IPS DF 6.9 (cell line): ENCODE measurements at places on chromosomes 7 and 10.

DNA sequence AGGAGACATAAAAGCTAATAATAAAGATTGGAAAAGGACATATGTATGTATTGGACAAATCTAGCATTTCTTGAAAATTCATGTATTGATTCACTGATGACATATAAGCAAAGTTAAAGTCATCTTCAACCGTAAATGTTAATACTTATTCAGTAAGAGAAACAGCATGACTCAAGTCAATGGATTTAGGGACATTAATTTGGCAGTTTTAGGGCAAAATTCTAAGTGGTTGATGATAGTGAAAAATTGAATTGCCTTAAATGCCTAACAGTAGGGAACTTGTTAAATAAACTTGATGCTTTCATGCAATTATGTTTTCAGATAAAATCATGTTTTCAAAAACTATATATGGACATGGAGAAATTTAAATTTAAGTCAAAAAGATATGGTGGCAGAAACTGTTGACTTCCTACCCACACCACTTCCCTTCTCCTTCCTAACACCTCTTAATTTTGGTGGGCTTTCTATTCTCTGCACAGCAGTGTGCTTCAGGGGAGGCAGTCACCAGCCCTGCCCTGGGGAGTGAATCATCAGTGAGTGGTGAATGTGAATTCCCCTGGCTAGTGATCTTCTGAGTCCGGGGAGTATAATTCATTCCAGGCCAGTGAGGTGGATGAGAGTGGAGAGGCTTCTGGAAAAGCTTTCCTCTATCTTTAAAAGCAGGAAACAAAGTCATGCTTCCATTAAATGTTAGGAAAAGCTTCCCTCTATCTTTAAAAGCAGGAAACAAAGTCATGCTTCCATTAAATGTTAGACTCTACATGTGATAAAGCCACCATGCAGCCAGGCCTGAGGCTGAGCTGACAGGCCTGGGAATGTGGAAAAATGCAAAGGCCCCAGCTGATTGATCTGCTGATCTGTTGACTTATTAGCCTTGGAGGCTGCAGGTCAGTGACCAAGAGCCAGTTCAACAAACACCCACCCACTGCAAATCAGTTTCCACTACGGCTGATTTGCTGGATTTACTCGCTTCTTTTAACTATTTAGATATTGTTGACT is 25.2 kb upstream of the ITGB1 start:
- no peak for DNase-seq

GRCh38 chr7:74473116-74473515 is 19.4 kb downstream of the GTF2IRD1 start:
- DNase-seq: no peak

- DNase-seq: no peak
Observed at GRCh38 chr7:69946901-69947300, 348.6 kb downstream of the AUTS2 start.

DNA sequence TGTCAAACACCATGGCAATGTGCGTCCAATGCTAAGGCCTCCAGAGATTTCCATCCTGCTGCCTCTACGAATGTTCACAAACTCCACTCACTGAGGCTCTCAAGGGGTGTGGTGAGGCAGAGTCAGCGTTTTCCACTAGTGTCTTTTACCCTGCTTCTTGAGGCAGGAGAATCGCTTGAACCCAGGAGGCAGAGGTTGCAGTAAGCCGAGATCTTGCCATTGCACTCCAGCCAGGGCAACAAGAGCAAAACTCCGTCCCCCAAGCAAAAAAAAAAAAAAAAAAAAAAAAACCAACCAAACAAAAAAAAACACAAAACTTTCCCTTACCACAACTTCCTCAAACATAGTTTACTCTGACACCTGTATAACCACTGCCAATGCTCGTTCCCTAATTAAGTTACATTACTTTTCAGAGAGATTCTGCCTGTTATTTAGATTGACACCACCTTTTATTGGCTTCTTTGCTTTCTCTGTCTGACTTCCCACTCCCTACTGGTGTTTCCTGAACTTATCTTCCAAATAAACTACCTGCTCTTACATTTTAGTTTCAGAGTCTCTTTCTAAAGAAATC is 102.1 kb upstream of the ZNF746 start:
- no peak for DNase-seq

DNA sequence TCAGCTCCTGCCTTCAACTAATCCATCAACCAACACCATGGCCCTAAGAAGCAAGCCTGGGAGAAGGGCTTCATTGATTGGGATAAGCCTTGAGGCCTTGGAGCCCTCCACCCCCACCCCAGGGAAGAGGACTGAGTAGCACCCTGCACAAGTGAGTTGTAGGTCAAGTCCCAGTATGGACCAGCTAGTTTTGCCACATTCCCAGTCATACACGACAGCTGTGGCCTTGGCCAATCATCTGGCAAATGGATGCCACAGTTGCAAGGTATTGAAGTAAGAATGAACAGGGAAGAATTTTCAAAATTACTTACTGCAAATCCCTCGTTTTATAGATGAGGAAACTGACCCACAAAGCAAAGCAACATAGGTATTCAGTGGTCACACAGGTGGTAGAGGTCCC is 109.7 kb downstream of the STRA8 start:
- no peak for DNase-seq

DNA sequence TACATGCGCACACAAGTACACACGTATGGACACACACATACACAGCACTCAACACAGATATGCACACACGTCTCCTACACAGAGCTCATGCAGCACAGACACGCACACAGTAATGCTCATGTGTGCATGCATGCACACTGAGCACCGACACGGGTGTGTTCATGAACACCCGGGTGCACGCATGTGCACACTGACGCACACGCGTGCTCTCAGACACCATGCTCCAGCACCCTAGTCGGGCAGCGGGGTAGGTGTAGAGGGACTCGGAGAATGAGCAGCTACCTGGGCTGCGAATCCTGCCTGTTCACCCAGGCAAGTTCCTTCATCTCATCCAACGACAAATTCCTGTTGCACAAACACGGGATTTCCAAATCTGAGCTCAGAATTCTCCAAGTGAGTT is 184.7 kb downstream of the MAD1L1 start:
- DNase-seq: no peak

- no peak for DNase-seq
Observed at GRCh38 chr10:82144153-82144552, 269.2 kb downstream of the NRG3 start.

DNA sequence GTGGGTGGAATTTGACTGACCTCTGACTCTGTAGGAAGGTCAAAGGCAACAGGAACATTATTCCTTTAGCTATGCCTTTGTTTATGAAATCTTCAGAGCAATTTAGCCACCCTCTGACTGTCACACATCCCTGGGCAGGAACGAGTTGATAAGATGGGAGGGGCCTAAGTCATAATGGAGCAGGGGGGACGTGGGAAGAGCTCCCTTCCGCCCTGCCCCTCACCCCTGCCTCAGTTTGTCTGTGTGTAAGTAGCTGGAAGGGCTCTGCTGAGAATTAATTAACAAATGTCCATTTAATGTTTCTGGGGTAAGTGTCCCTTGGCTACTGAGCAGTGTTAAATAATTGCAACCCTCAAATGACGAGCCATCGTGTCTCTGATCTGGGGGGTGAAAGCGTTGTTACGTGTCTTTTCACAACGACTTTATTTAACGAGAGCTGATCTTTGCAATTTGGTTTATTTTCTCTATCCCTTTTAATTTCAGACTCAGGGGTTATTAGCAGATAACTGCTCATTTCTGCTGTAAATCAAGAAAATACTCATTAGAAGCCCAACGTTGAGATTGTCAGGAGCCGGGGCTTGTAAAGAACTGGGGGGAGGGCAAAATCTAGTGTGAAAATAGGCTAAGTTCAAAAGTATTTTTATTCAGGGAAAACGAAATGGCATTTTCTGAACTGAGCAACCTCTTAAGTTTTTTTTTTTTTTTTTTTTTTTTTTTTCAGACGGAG is 12.5 kb upstream of the UNCX start:
- no peak for DNase-seq

DNA sequence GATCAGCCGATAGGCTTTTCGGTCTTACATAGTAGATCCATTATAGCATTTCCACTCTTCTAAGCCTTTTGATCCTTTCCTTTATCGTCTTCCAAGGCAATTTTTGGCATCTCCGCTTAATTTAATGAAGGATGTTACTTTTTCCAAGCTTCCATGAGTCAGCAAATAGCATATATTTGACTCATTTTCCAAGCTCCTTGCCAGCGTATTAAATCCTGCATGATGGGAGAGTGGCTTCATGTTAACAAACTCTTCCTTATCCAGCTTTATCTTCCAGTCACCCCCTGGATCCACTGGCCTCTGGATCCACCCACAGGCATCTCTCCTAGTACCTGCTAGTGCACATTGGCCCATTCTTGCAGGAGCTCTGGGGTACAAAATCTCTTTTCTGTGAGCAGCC is 13.0 kb downstream of the OR9A2 start:
- no peak for DNase-seq

- no peak for DNase-seq
Observed at GRCh38 chr10:4262449-4262848, 477.4 kb upstream of the KLF6 start.

- no peak for DNase-seq
Observed at GRCh38 chr7:36117203-36117840, 35.7 kb upstream of the EEPD1 start.

DNA sequence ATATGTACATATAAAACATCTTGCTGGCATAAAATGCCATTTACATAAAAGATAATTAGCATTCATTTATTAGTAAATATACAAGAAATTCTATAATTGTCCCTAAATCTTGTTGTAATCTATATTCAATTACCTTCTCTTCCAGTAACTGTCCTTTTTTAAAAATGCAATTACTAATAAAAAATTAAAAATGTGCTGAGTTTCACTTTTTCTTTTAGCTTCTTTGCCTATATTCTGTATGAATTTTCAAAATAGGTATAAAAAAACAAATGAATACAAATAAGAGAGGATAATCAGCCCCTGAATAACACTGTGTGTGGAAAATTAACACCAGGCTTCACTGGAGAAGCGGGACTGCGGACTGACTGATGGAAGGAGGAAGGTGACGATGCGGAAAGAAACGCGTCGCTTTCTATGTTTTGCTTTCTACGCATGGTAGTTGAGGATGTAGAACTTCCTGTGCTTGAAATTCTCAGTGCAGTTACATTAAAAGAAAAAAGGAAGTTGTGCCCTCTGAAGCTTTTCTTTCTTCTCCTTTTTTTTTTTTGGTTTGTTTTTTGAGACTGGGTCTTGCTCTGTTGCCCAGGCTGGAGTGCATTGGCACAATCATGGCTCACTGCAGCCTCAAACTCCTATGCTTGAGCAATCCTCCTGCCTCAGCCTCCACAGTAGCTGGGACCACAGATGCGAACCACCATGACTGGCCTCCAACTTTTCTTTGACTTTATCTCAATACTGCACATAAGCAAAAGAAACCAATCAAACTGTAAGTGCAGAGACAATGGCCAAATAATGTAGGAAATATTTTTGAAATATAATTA is 7.4 kb upstream of the ZMYND11 start:
- no peak for DNase-seq

GRCh38 chr10:97332591-97333350 is 1.8 kb downstream of the FRAT2 start:
- DNase-seq: no peak

DNA sequence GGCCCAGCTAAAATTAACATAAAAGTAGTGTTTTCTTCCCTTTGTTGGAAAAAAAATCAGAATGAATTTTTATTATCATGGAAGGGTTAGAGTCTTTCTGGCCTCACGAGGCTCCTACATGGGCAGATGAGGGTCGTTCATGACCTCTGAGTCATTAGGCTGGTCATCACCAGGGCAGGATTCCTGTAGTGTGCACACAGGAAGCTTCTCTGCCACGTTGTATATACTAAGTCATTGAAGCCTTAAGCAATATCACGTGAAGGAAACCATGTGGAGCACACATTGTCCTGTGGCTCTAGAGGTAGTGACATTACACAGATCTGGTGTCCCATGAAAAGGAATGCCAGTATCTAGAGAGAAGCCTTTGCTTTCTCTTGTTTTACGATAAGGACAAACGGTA is 84.7 kb upstream of the C1QL3 start:
- DNase-seq: no peak

DNA sequence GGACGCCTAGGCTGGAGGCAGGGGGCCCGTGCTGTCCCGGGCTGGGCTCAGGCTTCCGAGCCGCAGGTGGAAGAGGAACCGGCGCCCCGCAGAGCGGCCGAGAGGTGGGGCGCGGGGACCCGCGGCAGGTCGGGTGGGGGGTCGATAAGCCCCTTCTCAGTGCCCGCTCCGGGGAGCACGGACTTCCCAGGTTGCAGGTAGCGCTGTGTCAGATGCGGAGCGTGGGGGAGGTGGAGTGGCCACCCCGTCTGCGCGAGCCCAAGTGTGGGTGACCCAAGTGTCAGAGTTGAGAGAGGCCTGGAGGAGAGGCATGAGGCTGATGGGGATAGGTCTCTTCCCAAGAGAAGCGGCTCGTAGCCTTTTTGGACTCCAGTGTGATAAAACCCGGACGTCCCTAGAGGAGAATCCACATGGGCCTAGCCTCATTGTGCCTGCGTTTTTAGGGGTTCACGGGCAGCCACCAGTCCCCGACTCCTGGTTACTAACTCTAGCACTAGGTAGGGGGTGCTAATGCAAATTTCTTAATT is 580 bp downstream of the EEPD1 start:
- no peak for DNase-seq

DNA sequence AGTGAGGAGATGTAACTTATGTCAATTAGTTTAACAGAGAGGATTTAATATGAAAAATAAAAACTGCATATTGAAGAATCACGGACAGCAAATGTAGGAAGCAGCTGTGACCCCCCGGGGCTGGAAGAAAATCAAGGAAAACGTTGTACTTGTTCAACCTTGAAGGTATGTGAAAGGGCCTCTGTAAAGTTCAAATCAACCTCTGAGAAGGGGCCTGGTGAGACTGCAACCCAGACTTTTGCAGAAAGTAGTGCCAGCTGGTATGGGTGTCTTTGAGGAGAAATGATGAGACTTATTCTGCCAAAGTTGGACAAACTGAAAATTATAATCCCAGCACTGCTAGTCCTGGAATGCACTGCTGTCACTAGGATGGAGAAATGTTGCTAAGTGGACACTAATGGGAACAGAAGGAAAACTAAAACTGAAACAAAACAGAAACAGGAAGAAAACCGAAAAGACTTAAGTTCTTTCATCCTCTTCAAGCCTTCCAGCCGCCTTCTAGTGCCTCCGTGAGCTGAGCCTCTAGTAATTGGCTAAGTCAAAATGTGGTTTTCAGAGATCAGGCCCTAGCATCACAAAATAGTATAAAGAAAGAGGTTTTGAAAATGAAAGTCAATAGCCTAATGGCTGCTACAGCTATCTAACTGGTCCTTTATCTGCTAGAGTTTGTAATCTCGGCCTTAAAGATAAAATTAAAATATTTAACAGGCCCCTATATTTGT is 253.7 kb upstream of the SORCS1 start:
- DNase-seq: no peak
